ENCODE measurements at places on chromosomes 2 and 18.

- no peak for DNase-seq
These were observed 23.6 kb upstream of the ID2 start for GRCh38 chr2:8658064-8658862.

DNA sequence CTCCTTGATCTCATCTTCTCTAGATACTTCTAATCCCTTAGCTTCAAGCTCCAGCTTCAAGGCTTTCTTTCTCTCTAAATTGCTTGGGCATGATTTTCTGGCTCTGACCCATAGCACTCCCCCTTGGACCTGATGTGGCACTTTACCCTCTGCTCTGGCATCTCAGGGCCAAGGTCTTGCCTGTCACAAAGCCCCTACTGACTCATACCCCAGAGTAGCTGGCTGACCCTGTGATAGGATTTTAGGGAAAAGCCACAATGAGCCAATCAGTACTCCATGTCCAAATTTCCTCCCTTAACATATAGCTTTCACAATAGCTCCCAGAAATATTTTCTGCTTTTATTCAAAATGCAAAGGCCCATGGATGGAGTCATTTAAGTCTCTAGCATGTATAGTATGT, 488.7 kb upstream of the SPRED2 start:
- no peak for DNase-seq

DNA sequence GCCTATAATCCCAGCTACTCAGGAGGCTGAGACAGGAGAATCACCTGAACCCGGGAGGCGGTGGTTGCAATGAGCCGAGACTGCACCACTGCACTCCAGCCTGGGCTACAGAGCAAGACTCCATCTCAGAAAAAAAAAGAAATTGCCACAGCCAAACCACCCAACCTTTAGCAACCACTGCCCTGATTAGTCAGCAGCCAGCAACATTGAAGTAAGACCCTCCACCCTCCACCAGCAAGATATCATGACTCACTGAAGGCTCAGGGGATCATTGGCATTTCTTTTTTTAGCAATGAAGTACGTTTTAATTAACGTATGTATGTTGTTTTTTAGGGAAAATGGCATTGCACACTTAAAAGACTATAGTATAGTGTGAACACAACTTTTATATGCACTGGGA, 349.1 kb upstream of the ACVR2A start:
- no peak for DNase-seq

DNA sequence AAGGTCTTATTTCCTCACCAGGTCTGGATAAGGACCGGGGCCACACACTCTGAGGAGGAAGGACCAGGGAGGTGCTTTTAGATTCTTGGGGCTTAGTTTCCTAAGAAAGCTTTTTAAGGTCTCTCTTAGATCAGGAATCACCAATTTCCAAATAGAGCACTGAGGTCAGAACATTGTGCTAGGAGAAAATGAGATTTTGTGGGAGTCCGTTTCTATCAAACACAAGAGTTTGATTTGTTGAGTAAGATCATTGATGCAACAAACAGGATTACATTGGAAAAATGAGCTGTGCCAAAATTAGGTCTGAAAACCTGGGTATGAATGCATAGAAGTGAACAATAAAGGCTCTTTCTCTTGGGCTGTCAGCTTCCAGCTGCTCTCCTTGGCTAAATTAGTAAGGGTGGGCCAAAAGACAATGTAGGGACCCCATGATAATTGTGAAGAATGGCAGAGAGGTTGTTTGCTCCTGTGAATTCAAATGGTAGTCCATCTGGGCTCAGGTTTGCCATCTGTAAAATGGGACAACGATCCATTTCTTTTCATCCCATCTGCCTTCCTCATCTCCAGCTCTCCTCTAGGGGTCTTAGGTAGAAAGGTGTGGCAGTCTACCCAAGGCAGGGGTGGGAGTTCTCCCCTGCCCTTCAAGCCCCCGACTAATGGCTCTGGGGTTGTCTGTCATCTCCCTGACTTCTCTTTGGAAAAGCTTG, 20.0 kb downstream of the IGFBP2 start:
- DNase-seq: no peak

- DNase-seq: no peak
These were observed 172.8 kb downstream of the CYP26B1 start for GRCh38 chr2:71974846-71975245.

GRCh38 chr2:35416391-35417140, 939.0 kb upstream of the CRIM1 start:
- no peak for DNase-seq

GRCh38 chr2:16155366-16155765, 215.0 kb downstream of the MYCN start:
- DNase-seq: no peak

- no peak for DNase-seq
These were observed 1.0 kb downstream of the DARS1 start for GRCh38 chr2:135984199-135985017.

DNA sequence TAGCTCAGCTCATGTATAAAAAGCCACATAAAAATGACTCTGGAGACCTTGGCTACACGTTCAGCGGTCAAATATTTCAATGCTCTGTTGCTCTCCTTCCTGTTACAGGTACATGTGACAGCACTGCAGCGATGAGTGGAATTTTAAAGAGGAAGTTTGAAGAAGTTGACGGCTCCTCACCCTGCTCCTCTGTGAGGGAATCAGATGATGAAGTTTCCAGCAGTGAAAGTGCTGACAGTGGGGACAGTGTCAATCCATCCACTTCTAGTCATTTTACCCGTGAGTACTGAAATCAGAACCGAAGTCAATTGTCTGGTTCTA, 125.4 kb downstream of the CSRNP3 start:
- no peak for DNase-seq

DNA sequence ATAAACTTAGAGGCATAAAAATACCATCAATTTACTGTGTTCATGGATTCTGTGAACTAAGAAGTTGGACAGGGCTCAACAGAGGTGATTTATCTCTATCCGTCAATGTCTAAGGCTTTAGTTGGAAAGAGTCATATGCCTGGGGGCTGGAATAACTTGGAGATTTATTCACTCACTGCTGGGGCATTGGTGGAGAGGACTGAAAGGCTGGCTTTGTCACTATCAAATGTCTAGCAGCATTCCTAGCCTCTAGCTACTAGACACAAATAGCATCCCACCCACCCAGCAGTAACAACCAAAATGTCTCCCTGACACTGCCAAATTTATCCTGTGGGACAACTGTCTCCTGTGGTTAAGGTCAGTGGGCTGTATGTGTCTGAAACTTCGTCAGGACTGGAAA, 71.0 kb downstream of the EVA1A start:
- DNase-seq: no peak

DNA sequence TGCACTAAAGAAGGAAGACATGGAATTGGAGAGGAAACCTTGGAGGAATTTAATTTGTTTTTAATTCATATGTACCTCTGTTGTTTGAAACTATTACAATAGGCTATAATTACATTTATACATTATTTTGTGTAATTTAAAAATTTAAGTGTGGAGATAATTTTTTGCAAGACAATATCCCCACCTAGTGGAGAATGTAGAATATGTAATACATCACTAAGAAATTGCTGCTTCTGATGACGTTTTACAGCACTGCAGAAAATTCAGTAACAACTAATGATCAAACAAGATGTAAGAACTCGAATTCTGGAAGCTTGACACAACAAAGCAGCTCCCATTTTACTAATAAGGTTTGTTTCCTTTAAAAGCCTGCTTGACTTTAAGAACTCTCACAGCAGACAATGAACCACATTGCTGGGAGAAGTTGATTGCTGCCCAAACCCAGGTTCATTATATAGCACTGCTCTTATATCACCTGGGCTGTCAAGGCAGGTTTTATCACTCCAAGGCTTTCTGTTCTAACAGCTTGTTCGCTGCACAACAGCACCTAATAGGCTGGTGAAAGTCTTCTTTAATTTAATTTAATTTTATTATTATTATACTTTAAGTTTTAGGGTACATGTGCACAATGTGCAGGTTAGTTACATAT, 53.4 kb downstream of the THADA start:
- DNase-seq: no peak

GRCh38 chr2:108594132-108594981, 60.1 kb downstream of the LIMS1 start:
- no peak for DNase-seq

GRCh38 chr2:29309090-29310029, 194.1 kb downstream of the CLIP4 start:
- DNase-seq: peak; percentile 46

GRCh38 chr2:35462226-35462998, 893.2 kb upstream of the CRIM1 start:
- DNase-seq: no peak

DNA sequence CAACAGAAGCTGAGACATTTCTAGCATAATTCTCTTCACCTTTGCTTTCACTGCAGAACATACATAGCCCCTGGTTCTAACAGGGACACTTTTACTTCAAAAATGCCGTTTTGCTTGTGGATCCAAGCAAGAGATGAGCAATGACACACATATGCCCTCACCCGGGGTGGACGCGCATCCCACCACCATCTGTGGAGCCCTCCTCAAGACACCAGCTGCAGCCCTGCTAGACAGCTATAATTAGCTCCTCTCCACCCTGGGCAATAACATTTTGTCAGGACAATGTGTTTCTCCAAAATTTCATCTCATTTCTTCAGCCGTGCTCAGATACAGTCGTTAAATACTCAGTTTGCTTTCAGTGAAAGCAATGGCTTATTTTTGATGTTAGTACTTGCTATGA, 368.7 kb upstream of the RAB6C start:
- no peak for DNase-seq

GRCh38 chr2:224968051-224968450, 74.2 kb downstream of the DOCK10 start:
- DNase-seq: no peak

DNA sequence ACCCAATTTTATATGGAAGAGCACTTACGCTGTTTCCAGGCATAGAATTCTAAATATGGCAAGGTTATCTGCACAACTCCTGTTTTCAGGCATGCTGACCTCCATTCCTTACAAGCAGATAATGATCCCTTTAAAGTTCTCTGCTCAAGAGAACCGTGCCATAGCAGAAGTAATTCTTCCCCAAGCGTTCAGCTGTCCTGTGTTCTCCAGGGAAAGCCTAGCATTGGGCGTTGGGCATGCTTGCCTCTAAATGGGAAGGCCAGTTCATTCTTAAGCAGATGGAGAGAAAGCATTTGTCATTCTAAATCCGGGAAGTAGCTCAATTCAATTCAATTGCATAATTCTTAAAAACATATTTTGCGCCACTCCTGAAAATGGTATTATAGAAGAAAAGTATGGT, 55.7 kb upstream of the EML4 start:
- no peak for DNase-seq

- DNase-seq: no peak
These were observed 75.0 kb downstream of the MYCN start for GRCh38 chr2:16015210-16015902.

- DNase-seq: no peak
These were observed 98.5 kb downstream of the AFF3 start for GRCh38 chr2:100043891-100044255.

- no peak for DNase-seq
These were observed 510.2 kb upstream of the ID2 start for GRCh38 chr2:8171608-8172007.

DNA sequence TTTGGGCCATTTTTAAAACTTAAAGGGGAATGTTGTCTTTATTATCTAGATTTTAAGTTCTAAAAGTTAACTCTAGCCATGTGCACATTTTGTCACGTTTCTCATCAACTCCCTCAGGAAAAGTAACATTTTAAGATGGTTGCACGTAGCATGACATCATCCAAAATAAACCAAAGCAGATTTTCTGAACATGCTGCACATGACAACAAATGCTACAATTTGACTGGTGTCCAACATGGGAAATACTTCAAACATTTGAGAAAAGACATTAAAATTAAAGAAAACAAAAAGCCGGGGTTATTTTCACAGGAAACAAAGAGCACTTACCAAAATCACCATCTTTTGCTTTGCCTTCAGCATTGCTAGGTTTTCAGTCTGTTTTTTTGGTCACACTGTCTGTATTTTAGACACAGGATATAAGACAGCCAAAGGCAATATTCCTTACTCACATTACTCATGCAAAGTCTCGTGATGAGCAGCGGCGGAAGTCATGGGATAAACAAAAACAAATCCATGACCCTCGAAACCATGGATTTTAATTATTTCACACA, 51.3 kb upstream of the RND3 start:
- no peak for DNase-seq

GRCh38 chr2:66305718-66306117, 129.2 kb upstream of the MEIS1 start:
- DNase-seq: peak; percentile 46

- no peak for DNase-seq
These were observed at the start of gene PPM1B for GRCh38 chr2:44168681-44169154. TSS of gene PPM1B (plus strand) at chr2:44168875. CDS start at chr2:44201200, 32,325 bp downstream.

DNA sequence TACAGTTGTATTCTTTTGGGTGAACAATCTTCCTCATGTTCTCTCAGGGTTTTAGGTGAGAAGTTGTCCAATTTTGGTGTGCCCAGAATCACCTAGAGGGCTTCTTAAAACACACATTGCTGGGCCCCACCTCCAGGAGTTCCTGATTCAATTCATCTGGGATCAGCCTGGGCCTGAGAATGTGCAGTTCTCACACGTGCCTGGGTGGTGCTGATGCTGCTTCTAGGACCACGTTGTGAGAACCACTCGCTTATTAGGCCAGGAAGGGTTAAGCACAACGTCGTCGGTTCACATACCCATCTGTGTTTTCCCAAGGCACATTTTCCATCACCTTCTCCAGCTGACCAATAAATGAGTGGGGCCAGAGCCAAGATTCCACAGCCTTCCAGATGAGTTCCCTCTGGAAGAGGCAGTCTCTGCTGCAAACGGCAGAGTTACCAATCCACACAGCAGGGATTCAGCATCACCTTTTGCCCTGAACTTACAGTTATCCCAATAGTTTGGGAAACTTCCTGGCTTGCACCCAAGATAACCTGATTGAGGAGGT, 277.7 kb upstream of the HNRNPA3 start:
- no peak for DNase-seq

DNA sequence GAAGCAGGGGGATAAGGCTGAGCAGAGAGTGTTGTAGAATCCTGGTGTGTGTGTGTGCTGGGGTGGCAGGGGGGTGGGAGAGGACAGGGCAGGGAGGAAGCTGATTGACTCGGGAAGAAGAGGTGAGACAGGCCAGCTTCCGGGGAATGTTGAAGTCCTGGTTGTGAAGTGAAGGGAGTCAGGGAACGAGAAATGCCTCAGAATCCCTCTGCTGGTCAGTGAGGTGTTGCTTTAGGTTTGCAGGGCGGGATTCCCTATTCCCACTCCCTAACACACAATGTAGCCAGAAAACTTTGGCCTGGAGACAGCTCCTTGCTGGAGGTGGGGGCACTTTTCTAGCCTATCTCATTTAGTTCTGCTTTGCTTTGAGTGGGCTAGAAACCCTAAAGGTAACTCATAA, 265.1 kb downstream of the HAUS1 start:
- no peak for DNase-seq

DNA sequence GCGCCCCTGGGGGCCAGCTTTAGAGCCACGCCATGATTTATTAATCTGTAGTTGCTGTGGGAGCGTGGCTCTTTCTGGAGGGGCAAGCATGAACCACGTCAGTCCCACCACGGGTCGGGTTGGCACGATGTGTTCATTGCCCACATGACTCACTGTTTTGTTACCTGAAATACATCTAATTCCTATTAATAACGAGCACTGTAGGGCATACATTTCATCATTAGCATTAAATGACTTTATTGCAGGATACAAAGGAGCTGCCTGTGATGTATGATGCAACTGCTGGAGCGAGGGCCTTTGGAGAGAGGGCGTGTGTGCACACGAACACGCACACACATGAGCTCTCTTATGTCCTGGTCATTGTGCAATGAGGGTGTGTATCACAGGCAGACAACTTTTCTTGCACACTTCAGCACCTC, 127.0 kb downstream of the INHBB start:
- DNase-seq: no peak
